Testis (tissue), 5 donors: ENCODE measurements at places on chromosomes 12 and 14. TPM values are rescaled to one million over a fixed set of nuclear protein-coding genes. Genes with fewer than 3 reads are reported as not detected.

DNA sequence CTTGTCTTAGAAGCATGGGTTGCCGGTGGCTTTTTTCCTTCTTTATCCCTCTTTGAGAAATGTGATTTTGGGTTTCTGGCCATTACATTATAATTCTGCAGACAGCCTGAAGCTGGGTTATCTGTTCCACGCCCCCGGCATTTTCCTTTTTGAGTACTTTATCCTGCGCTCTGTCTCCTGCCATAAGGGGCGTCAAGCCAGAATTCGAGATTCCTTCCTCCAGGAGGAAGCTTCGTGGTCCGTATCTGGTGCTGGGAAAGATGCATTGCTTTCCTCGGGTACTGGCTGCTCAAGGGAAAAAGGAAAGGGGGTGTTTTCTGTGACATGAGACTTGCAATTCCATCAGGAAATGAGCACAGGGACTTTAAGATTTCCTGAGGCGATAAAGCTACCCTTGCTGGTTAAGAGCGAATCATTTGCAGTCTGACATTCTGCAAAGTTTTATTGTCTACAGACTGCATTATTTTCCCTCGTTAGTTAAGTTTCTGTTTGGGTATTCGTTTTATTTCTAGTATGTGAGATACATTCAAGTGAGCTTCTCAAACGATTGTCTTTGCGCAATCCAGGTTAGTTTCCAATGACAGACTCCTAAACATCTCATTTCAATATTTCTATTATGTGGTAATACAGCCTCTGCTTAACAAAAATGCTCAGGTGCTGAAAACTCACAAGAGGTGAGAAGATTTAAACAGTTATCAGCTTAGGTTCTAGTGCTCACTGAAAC is 694 bp downstream of the AKAP5 start:
- peak; percentile 29 for DNase-seq

DNA sequence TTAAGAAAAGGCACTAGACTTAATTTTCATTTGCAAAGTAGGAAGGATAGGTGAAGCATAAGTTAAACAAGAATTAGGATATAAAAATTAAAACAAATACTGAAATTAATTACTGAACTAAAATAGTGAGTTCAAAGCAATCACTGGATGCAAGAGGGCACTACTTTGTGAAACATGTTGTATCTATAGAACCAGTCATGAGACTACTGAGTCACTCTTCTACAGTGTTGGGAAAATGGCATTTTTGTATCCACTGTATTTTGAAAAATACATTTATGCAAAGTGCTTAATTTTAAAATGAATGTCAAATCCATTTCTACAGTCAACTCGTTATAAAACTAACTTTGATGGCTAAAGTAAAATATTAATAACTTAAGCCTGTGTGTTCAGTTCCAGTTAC is 47.9 kb downstream of the SEL1L start:
- no peak for DNase-seq

- DNase-seq = no peak
Observed at GRCh38 chr14:76537906-76538647, 162.1 kb downstream of the ESRRB start.

- DNase-seq = no peak
Observed at GRCh38 chr12:4569261-4569660, 7.3 kb downstream of the DYRK4 start.

The ABHD12B gene
- 0.37 TPM for total RNA-seq

The MAP1LC3B2 gene
- 1.0 TPM for total RNA-seq

The ZCCHC8 gene
- total RNA-seq = 25.6 TPM

DNA sequence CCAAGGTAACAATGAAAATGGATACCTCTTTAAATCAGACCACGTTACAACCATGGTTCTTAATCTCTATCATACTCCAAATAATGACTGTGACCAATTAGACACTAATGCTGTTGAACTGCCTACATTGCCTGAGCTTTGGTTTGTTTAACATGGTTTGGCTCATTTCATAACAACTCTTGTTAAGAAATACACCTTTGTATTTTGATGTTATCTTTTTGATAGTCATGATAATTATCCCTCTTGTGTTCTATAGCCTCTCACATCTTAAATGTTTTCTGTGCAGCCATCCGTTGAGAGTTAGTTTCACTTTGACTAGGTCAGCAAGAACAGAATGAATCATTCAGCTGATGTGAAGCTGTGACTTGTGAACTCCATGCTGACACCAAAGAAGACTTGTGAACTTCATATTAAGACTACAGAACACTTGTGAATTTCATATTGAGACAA is 75.5 kb upstream of the RERGL start:
- no peak for DNase-seq

The KIF26A gene
- total RNA-seq = 21.2 TPM

GRCh38 chr14:62084020-62084419 is 321.8 kb downstream of the SNAPC1 start:
- no peak for DNase-seq

The PLA2G1B gene
- not detected for total RNA-seq

- no peak for DNase-seq
Observed at GRCh38 chr12:24933694-24934407, 15.1 kb downstream of the BCAT1 start.

DNA sequence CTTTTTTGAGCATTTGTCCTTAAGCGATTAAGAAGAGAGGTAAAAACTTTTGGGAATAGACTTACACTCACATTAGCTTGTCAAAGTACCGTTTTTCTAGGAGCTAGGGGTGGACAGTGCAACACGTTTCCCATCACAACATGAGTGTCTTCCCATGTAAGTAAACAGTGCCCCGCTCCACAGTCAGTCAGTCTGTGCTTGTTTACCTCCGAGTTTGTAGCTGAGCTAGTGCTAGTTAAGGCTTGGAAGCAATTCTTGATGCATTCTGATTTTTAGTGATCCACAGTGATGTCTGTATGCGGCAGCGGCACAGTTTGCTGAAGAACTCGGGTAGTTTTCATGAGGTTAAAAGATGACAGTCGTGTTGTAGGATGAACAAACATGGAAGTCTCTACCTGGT is 941 bp downstream of the ZDHHC17 start:
- peak; percentile 42 for DNase-seq

The TSFM gene
- total RNA-seq = 30.0 TPM

The RNF41 gene
- 63.7 TPM for total RNA-seq

DNA sequence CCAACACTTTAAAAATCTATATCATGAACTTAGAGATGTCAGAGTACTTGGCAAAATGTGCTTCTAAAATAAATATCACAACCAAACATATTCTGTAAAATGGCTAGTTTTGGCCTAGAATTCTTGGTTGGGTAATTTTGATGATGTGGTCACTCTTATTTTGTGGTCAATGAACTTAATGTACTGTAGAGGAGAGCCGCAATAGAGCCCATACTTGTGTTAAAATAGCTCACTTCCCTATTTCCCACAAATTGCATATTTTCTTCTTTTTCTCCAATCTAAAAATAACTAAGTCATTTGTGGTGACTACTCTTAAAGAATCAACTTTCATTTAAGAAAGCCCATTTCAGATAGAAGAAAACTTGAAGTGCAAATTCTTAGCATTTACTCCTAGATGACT is 619.4 kb downstream of the CCER1 start:
- DNase-seq = no peak

GRCh38 chr12:70251226-70251625 is 8.0 kb downstream of the CNOT2 start:
- no peak for DNase-seq

The ESPL1 gene
- total RNA-seq = 16.5 TPM

- DNase-seq = no peak
Observed at GRCh38 chr12:105032703-105033357, 46.7 kb downstream of the NOPCHAP1 start.

- peak; percentile 48 for DNase-seq
Observed at GRCh38 chr12:131643631-131644452, 67.0 kb upstream of the SFSWAP start.

DNA sequence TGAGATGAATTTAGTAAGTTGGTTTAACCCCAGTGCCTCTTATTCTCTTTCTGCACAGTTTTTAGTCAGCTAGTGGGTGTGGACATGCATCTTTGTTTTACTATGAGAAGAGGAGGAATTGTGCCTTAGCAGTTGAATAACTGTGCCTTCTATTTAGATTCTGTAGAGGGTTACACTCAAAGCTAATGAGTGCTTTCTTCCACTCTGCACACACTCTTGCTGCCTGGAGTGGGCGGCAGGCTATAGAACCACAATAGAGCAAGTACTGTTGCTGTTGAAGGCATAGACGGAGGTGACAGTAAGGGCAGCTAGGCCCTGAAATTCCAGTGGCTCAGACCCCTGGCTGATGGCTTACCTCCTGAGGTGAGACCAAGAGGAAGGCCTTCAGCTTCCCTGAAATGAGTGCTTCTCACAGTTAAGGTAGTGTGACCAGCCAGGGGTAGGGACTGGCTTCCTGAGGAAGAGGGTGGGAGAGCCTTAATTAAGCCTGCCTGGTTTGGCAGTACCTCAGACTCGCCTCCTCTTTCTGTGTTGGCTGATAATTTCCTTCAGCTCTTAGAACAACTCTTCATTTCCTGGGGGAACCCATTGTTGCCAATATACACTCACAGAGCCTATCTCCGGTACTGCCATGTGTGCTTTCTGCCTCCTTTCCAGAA is 24.7 kb downstream of the SUSD6 start:
- DNase-seq = no peak

- peak; percentile 27 for DNase-seq
Observed at GRCh38 chr14:78758333-78758732, 588.2 kb downstream of the NRXN3 start.

The RDH11 gene
- total RNA-seq = 82.4 TPM

DNA sequence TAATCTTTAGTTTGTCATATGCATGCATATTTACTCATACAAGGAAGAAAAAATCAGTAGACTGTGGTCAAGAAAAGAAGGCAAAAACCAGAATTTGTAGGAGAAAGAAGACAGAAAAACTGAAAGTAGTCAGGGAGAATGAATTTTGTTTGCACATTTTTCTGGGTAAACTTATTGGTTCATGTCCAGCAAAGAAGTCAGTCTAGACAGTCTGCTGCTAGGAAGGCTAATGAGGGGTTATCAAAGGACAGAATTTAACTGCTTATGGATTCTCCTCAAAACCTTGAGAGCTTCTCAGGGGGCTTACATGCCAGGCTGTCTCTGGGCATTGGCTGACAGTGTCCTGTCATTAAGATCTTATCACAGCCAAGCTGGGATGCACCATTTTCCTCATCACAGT is 293.9 kb downstream of the RPAP3 start:
- DNase-seq = no peak

DNA sequence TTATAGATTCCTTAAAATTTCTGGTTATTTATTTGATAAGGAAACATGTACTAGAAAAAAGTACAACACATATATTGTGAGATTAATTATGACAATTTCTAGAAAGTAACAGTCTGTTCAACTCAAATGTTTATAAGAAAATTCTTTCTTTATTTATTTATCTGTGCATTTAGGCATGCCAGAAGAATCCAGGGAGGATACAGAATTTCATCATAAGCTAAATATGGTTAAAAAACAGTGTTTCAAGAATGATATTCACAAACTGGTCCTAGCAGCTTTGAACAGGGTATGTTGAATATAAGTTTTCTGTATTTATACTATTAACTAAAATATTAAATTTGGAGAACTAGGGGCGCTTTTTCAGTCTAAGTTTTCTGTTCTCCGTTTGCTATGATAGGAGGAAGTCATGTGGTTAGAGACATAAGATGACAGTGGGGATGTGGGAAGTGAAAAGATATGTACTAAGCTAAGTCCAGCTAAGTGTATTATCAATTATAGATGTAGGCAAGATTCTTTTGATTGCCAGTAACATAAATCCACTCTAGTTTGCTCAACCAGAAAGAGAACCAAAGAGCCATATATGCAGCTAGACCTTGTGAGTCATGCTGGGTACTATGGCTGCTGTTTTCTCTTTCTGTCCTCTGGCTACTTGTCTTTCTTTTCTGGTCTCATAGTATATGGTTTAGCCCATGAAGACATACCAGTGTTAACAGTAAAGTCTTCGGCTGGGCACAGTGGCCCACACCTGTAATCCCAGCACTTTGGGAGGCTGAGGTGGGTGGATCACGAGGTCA is 39.0 kb downstream of the LRRK2 start:
- DNase-seq = no peak

DNA sequence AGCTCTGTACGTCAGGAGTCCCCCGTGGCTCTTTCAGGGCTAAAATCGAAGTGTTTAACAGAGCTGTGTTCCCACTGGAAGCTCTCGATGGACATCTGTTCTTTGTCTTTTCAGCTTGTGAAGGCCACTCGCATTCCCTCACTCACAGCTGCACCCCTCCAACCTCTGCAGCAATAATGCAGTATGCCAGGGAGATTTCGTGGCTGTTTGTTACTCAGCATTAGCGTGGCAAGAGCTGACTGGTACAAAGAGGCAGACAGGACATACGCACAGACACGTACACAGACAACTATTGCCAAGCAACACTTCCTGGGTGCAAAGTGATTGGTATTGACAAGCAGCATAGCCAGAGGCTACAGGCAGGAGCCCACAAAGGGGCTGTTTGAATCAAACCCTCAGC is 11.8 kb upstream of the FBXO21 start:
- DNase-seq = no peak
